NAMALWA (cell line): ENCODE measurements at places on chromosomes 1 and 21.

GRCh38 chr1:5235355-5235899 lies 581.0 kb downstream of the AJAP1 start:
- no peak for DNase-seq

GRCh38 chr1:33332881-33333280 lies 12.0 kb upstream of the A3GALT2 start:
- no peak for DNase-seq

- DNase-seq, result no peak
Observed at GRCh38 chr21:32021319-32021994, 148.6 kb downstream of the HUNK start.

- DNase-seq, result no peak
Observed at GRCh38 chr1:245246433-245246832, 91.6 kb downstream of the KIF26B start.

DNA sequence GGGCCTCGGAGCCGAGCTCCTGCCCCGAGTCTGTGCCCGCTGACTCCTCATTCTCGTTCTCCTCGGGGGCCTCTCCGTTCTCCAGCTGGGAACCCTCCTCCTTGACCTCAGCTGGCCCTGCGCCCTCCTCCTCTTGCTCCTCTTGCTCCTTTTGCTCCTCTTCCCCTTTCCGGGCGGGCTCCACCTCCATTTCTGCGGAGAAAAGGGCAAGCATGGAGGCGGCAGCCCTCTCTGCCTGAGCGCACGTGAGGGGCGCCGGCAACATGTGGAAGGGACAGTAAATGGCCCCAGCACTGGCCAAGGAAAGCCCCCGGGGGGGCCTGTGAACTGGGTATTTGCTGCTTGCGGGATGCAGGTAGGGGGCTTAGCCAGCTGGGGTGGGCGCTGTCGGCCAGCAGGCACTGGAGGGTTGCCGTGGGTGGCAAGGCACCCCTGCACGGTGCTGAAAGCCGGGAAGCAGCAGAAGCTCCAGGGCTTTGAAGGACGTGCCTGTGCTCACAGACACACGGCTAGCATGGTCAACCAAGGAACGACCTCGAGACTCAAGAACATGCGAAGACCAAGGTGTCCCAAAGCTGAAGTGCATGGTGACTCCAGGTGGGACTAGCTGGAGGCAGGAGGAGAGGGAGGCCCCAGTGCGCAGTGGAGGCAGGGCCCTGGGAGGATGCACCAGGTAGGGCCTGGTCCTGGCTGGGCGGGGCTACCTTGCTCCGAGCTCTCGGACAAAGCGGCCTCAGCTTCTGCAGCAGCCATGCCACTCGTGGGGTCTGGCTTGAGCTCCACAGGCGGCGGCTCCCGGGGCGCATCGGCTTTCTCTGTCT lies 30.7 kb downstream of the ZBTB17 start:
- DNase-seq, result no peak

- DNase-seq, result no peak
Observed at GRCh38 chr1:55636696-55637095, 421.5 kb upstream of the USP24 start.

GRCh38 chr1:171140401-171140800 lies 44.7 kb upstream of the FMO2 start:
- no peak for DNase-seq

DNA sequence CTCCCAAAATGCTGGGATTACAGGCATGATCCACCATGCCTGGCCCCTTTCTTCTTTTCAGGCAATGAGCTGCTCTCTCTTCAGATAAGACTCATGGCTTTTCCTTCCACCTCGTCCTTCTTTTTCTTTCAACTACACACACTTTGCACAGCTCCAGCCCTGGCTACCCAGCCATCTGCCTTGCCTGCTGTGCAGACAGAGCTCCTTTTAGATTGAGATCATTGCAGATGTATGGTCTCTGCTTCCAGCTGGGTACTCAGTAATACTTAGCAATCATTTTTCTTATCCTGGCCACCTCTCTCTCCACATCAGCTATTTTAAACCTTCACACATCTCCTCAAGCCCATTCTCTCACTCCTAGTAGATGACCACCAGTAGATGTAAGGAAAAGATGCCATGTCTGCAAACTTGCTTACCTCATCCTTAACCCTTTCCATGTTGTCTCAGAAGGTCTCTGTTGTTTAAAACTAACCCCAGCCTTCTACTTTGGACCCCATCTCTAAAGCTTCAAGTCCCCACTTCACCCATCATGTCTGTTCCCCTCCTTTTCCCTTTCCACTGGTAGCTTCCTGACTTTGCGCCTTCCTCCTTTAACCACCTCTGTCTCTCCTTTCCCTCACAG lies 7.3 kb downstream of the RAB4A start:
- no peak for DNase-seq

GRCh38 chr21:45078877-45079281 lies 4.5 kb downstream of the ADARB1 start:
- DNase-seq, result no peak

GRCh38 chr1:154344977-154345837 lies 19.9 kb downstream of the ATP8B2 start:
- peak; percentile 80 for DNase-seq

DNA sequence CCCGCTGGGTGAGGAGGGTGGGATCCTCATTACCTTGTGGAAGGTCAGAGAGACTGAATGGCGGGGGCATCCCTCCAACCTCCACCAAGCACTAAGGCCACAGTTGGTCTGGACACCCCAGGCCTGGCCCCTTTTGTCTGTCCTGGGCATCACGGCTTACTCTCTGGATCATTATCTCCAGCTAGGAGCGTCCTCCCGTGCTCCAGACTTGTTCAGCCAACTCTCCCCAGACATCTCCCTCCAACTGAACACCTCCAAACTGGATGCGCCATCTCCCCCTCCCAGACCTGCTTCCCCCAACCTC lies 7.3 kb upstream of the GJB5 start:
- DNase-seq, result no peak

GRCh38 chr21:27953340-27954045 lies 986.6 kb upstream of the ADAMTS5 start:
- DNase-seq, result no peak

GRCh38 chr1:156284757-156285156 lies 632 bp downstream of the TMEM79 start:
- no peak for DNase-seq

DNA sequence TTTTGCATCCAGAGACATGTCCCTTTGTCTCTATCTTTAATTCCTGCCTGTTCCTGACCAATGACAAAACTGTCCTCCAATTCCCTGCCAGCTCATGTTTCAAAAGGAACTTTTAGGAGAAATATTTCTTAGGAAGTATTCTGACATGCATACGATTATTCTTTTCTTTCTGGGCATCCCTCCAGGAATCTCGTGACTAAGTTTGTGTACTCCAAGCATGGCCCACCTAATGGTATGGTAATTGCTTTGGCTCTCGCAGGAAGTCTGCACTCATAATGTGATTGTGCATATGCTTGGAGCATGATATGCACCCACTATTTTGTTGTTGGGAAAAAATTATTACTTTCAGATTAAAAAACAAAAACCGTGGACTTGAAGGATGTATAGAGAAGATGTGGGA lies 256.4 kb downstream of the PRDM2 start:
- DNase-seq, result no peak

DNA sequence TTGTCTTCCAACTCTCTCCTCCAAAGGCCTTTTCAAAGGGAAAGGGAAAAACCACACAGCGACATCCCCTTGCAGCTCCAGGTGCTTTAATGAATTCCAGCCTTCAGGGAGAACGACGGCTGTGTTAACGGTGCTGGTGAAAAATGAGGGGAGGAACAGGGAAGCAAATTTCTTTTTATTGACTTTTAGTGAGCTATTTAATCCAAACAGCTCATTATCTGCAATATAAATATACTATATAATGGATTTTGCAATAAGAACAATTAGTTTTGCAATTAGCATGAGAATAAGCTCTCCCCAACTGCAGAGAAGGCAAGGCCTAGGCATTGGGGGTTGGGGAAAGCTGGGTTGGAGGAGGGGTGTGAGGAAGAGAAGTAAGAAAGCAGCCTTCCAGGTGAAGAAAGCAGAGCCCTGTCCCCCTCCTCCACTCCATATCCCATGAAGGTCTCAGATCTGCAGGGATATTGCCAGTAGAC lies 159.0 kb upstream of the ZC3H12A start:
- no peak for DNase-seq

DNA sequence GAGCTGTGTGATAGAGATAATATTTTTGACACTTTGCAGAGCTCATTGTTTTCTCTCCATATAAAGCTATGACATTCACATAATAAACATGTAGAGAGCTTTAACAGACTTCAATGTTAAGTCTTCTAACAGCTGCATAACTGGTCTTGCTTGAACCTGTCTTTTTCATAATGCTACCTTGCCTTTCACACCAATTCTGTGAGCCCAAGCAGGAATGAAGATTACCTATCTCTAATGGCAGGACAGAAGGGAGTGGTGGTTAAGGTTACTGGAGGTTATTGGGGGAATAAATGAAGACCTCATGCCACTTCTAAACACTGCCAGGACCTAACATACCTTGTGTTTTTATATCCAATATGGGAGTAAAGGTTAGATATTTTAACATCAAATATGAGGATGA lies 2.3 kb upstream of the CD55 start:
- no peak for DNase-seq

GRCh38 chr1:119873135-119874015 lies 22.9 kb downstream of the ADAM30 start:
- no peak for DNase-seq

GRCh38 chr1:6447016-6447817 lies 18.8 kb downstream of the TNFRSF25 start:
- no peak for DNase-seq

GRCh38 chr21:38597421-38597820 lies 99.1 kb upstream of the ERG start:
- DNase-seq, result no peak
